Activated CD8-positive, alpha-beta memory T cell treated with anti-CD3 and anti-CD28 coated beads for 1 hour (primary cell): ENCODE measurements at places on chromosomes 7 and 10.

GRCh38 chr7:49791088-49791741 is 17.8 kb downstream of the VWC2 start:
- no peak for DNase-seq

GRCh38 chr7:151483711-151483983 is 36.0 kb downstream of the RHEB start:
- no peak for DNase-seq

- DNase-seq = no peak
Observed at GRCh38 chr10:4767033-4767814, 58.8 kb upstream of the AKR1E2 start.

GRCh38 chr10:120719333-120719732 is 131.8 kb upstream of the WDR11 start:
- no peak for DNase-seq

DNA sequence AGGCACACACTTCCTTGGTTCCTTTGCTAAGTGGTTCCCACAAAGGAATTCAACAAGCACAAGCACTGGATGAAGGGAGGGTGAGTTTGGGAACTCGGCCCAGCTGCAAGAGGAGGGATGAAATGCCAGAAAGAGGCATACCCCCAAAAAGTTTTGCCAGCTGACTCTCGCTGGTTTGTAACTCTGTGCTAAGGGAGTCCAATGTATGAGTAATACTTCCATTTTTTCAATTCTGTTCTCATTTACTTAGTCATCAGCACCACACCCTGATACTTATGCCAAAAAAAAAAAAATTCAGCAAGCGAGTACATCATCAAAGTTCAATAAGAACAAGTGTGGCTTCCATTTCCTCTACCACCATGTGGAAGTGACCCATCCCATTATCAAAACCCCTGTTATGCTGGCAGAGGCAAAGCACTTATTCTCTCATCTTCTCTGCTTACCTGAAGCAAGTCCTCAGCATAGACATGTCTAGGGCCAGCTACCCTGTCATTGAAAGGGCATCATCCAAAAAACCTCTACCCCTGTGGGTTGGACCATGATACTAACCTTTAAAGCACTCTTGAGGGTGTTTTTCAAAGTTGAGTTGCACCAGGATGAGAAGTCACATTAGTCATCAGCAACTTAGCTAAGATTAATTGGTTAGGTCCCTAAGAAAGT is 6.9 kb upstream of the HYCC1 start:
- no peak for DNase-seq

- no peak for DNase-seq
Observed at GRCh38 chr10:103394180-103394579, 2.1 kb downstream of the ATP5MK start.

GRCh38 chr7:9241826-9242225 is 808.4 kb downstream of the NXPH1 start:
- DNase-seq = no peak

- no peak for DNase-seq
Observed at GRCh38 chr7:33750177-33750576, 155.2 kb upstream of the BMPER start.

DNA sequence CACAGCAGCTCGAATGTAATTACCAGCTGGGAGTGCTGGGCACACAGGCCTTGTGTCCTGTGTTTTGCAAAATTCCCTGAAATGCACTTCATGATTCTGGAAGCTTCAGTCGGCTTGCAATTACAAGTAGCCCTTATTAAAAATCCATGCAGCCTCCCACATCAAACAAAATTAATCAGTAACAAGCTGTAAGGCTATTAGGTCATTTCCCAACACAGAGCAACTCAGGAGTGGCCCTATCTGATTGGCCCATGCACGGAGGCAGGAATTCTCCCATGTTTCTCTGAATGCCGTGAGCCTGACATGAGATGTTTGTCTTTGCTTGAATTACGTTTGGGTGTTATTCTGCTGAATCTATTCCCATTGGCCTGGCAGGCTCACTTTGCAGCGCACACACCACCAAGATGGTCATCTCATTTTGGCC is 36.9 kb downstream of the FOXL3 start:
- no peak for DNase-seq

DNA sequence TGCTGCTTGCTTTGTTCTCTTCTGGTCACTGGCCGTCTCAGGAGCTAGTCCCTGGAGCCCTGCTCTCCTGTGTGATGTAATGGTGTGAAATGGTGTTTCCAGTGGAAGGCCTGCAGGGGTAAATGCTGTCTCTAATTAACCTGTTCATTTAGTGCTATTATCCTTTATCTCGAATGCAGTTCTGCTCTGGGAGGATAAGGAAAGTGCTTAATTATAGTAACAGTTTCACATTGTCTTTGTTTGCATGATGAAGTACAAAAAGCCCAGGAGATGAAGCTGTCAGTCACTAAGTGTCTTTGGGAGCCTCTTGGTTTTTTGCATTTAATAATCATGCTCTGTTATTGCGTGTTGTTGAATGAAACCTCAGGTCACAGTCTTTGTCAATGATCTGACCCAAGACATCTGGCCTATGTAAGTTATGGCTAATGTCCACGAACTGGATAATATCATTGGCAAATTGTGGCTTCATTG is 755.3 kb upstream of the GALNT17 start:
- DNase-seq = no peak

DNA sequence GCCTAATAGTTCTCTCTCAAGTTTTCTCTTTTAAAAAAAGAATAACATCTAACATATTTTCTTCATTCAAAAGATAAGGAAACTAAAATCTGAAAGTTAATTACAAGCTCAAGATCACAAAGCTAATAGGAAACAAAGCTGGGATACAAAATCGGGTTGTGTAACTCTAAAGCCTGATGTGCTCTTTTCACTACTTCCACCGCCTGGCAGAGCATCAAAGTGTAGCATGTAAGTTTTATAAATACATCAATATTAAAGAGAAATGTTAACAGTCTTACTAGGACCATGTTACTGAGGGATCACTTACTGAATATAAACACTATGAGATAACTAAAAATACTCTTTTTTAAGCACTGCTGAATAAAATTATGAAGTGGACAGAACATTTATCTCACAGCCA is 97.2 kb downstream of the KMT2C start:
- DNase-seq = no peak

- no peak for DNase-seq
Observed at GRCh38 chr10:110207805-110208613, 604 bp downstream of the MXI1 start.

GRCh38 chr10:120493411-120494312 is 36.6 kb downstream of the PLPP4 start:
- DNase-seq = no peak

DNA sequence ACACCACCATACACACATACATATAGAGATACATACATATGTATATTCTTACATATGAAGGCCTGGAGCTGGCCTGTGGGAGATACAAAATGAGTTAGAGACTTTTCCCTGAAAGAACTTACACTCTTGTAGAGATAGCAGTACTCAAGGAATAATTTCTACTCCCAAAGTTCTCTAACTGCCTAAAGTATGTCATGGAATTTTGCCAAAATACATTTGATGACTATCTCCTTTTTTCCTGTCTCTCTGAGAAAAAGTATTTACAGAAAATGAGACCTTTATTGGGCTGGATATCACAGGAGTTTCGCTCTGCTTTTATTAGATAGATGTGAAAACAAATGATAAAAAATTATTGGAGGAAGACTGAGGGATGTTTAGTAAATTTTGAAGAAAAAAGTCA is 220.1 kb downstream of the POU6F2 start:
- no peak for DNase-seq

GRCh38 chr7:79304711-79305110 is 148.8 kb downstream of the MAGI2 start:
- no peak for DNase-seq

DNA sequence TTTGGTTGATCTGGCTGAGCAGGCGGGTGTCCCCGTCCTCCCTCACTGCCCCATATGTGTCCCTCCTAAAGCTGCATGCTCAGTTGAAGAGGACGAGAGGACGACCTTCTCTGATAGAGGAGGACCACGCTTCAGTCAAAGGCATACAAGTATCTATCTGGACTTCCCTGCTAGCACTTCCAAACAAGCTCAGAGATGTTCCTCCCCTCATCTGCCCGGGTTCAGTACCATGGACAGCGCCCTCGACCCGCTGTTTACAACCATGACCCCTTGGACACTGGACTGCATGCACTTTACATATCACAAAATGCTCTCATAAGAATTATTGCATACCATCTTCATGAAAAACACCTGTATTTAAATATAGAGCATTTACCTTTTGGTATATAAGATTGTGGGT is 26.9 kb upstream of the TRIM56 start:
- DNase-seq = no peak

GRCh38 chr7:42240416-42240815 is 3.4 kb upstream of the GLI3 start:
- no peak for DNase-seq

GRCh38 chr7:74290553-74290950 is 1.3 kb downstream of the CLIP2 start:
- DNase-seq = no peak

DNA sequence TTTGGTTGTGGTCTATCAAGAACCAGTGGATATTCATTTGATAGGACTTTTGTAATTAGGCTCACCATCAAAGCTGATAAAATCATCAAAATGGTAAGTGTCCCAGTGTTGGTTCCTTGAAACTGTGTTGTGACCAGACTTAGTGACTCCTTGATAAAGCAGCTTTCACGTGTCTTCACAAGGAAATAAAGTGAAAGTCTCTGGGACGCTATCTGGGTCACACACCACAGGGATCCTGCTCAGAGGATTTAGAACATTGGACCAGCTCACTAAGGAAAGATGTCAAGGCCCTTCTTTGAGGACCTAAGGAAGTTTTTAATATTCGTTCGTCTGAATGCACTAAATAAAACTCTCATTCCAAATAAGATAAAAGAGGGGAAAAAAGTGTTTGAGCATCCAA is 193.1 kb downstream of the RNLS start:
- no peak for DNase-seq

DNA sequence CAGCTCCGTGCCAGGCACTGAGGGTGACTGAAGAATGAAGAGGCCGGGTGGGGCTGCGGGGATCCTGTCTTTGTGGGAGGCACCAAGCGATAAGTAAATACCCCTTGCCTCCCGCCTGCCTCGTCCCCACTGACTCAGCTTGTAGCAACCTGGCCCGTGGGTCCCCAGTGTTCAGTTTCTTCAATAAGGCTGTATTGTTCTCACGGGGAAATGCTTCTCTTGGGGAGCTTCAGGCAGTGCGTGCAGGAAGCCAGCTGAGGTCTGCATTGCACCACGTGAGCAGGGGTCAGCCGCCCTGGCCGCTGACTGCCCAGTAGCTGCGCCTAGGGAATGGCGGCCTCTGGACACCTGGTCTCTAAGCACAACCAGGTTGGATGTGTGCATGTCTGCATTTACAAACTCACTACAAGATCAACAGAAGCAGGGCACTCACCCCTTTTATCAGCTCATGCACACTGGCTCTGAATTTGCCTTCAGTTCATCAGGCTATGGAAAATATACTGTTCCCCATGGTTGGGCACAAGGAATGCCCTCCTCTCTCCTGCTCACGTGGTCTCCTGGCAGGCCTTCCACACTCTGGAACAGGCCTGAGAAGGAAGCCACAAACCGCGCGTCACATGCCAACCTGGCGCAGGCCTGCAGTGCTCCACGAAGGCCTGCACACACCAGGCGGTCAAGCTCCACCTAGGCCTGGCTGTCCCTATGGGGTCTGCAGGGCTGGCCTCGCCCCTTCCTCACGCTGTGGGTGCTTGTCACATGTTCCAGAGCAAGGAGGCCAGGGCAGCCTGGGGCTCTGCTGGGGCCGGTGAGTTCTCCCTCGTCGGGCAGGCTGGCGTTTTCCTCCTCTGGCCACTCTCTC is 135.7 kb upstream of the RNF32 start:
- DNase-seq = no peak

GRCh38 chr7:138941545-138941944 is 39.6 kb downstream of the KIAA1549 start:
- no peak for DNase-seq

GRCh38 chr7:2595258-2595860 is 36.4 kb upstream of the TTYH3 start:
- no peak for DNase-seq
